ENCODE measurements at places on chromosomes 7 and 10.

DNA sequence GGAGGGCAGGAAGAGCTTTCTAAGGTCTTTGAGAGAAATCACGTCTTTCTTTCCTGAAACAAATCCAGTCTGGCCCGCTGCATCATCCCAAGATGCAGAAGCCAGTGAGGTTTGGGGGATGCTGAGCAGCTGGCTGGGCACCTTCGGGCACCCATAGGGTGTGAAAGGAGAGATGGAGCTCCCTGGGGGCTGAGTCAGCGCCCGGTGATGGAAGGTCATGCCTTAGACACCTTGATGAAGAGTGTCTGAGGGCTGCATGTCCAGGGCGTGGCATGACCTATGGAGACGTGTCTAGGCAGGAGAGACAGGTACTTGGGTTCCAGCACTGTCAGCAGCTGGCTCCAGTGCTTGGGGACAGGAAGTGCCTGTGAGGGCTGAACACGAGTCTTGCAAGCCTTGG, 88.3 kb downstream of the GOLGA7B start:
- no peak for DNase-seq

DNA sequence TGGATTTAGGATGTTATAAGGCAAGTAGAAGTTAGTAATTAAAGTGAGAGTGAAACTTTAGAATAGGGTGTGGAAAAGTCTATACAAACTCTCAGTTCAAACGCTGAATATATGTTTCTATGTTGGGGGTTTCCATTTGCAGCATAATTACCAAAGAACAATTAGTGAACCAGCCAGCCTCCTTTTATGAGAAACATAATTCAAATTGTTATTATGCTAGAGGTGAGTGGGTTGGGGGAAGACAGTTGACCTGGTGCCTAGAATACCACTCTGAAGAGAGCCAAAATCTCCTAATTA, 435.8 kb downstream of the MDFIC start:
- DNase-seq = no peak

DNA sequence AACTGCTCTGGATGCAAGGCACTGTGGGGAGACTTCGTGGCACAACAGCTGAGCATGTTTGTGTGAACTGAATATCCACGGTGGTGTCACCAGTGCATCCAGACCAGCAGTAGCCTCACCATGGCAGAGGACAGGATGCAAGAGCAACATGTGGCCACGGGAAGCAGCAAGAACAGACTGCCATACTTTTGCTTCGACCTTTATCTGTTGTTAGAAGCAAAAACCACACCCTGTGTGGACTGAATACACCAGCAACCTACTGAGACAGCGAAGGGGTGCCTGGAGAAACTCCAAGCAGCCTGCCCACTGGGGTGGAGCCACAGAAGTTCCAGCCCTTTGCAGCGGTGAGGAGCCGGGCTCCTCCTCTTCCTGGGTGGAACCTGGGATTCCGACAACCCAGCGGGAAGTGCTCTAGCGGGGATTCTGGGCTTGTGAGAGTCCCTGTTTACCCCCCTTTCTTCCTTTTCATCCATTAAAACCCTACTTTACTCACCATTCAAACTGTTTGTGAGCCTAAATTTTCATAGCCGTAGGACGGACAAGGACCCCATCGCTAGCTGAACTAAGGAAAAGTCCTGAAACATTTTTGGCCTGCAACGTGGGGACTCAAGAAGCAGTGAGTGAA, 584.9 kb downstream of the GRM8 start:
- DNase-seq = no peak

GRCh38 chr10:89580243-89580642, 44.8 kb upstream of the SLC16A12 start:
- DNase-seq = no peak

DNA sequence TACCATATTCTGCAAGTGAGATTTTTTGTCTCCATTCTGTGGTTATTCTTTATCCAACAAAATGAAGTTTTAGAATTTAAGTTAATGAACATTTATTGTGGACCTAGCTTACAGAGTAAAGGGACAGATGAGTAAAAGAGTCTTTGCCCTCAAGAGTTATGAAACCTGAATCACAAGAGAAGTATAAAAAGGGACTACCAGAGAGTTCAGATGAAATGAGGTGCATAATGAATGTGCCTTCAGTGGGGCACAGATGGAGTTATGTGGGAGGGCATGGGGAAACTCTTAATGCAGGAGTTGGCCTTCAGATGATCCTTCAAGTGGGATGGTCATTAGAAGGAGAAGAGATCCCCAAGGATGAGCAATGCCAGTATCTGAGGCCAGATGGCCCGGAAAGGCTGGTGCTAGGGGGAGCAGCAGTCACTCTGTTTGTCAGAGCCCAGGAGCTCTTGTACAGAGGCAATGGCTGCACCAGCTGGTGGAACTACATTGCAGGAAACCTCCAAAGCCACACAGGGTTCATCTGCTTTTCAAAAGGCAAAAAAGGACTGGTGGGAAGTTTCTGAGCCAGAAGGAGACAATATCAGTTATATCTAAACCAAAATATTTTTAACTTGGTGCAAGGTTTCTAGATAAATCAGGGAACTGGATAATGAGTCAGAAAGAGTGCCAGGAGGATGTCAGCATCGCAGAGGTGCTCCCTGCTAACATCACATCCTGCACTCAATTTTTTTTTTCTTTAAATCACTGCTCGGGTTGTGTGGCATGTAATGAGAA, 162.0 kb downstream of the KLF6 start:
- no peak for DNase-seq

DNA sequence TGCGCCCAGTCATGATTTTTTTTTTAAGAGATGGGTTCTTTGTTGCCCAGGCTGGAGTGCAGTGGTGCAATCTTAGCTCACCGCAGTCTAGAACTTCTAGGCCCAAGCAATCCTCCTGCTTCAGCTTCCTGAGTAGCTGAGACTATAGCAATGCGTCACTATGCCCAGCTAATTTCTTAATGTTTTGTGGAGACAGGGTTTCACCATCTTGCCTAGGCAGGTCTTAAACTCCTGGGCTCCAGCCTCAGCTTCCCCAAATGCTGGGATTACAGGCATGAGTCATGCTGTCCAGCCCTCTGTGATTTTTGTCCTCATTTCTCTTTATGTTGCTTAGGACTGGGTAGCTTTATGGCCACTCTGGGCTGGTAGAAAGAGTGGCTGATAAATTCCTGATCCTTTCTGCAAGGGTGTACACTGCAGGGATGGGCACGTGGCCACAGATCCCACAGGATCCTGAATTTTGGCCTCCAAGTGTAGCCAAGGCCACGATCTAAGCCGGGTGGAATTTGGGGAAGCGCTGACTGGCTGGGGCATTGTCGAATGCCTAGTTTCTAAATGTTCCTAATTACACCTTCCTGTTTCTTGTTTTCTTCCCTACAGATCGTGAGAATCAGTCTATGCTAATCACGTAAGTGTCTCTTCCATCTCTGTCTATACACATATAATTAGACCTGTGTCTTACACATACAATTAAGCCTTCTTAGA, 24.1 kb upstream of the MYH16 start:
- no peak for DNase-seq
